Activated CD8-positive, alpha-beta memory T cell treated with anti-CD3 and anti-CD28 coated beads, Interleukin-2, amount 10 ng/mL, durations not matched to agents 7 days and 5 days (primary cell): ENCODE measurements at places on chromosomes 4 and X.
A peak's percentile ranks its signal among the peaks of the same experiment; 100 is the strongest.

DNA sequence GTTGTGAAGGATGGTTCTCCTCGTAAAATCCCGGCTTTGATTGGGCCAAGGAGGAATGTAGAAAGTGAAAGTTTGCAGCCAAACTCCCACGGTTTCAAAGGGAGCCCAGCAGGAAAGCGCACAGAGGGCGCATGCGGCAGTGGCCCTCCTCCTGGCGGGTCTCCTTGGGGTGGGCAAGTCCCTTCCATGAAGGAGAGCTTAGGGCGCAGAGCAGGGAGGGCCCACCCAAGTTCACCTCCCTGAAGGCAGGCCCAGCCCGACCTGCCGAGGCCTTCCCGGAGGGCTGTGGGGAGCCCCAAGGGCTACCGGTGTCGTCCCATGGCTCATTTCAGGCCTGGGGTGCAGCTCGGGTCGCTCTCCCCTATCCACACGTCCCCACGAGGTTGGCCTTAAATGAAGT lies 2.0 kb downstream of the PDZD4 start:
- no peak for DNase-seq

DNA sequence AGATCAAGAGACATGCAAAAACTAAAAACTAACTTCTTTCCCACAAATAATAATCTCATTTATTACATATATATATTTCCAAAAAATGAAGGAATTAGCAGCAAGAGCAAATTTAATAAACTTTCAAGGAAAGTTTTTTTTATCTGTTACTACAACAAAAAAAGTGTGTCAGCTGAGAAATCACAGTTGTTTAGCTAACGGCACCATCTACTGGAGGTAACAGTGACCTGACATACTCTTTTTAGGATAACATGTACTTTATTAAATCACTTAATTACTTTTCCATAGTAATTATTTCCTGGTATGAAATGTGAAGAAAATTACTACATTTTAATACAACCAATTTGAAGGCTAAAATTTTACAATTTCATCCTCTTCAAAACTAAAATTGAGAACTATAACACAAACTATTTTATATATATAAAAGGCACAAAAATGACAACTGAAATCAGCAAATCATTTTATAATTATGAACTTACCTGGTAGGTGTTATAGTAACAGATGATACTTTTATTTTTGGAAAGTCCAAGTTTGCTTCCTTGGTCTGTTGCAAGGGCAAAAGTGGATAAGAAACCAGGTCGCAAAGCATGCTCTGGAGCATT lies 9.1 kb downstream of the LAMTOR3 start:
- peak; percentile 55 for DNase-seq

DNA sequence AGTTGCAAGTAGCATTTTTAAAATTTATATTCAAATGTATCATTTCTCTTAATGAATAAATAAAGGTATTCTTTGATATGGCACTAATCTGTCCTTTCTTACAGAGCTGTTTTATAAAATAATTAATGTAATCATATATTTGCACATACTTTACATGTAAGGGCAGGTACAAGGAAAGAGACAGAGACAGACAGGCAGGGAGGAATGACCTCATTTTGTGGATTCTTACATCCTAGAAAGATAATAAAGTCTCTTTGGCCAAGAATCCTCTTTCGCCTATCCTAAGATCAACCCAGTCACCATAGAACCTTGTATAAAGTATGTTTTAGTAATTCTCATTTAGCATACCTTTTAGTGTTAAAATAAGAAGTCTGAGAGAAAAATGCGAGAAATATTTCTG lies 98.5 kb upstream of the CTSO start:
- no peak for DNase-seq

- no peak for DNase-seq
These were observed 93.5 kb upstream of the UCP1 start for GRCh38 chr4:140662082-140662869.

DNA sequence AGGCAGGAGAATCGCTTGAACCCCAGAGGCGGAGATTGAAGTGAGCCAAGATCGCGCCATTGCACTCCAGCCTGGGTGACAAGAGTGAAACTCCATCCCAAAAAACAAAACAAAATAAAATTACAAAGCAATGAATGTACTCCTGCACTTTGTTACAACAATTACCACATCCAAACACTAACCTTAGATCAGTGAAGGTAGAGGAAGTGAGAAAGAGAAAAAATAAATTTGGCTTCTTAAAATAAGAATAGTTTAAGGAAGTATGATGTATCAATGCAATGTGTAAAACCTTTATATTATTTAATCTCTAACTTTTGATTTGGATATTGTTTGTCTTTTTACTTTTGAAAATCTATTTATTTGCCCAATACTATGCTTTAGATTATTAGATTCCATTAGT lies 21.7 kb upstream of the CSN1S1 start:
- DNase-seq: no peak

- DNase-seq: peak; percentile 63
These were observed 638 bp downstream of the BLTP1 start for GRCh38 chr4:122152711-122153226.

DNA sequence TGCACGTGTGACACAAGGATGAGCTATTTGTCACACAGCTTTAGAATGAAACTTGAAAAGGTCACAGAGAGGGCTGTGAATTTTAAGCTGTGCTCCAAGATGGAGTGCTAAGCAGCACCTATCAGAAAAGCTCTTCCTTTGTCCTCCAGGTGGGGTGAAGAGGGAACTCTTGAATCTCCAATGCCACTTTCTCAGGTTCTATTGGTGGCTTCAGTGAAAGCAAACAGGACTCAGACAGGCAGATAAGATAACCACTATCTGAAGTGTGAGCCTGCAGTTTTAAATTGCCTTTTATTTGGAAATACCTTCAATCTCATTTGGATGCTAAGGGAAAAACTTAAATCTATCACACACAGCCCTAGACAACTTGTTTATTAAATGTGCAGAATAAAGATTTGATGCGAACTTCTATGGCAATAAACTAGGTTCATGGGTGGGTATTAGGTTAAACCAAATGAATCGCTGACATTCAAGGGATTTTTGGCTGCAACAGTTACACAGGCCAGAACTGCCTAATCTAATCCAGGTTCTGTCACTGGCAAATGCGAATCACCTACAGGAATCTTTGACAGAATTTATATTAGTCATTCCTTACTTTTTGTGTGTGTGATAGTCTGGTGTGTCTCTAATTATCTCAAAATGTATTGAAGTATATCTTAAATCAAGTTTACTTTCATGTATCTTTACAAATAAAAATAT lies 13.6 kb upstream of the PDGFRA start:
- no peak for DNase-seq
